ENCODE measurements at places on chromosomes 13 and 19.

DNA sequence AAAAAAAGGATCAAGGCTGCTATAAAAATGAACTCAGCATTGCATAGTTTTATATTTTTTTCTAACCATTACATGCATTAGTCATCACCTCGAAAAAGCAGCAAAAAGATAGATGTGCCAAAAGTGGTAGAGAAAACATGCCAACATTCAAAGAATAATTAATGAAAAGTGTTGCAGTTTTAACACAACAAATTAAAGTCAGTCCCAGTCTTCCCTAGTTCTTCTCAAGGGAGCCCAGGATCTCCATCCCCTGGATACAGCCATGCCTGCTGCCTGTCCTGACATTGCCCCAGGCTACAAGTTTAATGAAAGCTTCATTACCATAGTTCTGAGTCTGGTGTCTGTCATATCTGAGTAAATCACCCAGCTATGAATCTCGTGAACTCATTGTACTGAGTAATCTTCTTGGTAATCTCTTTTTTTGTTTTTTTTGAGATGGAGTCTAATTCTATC is 116.6 kb upstream of the KLF12 start:
- DNase-seq, result no peak

- DNase-seq, result no peak
These were observed 2.1 kb downstream of the SARS2 start for GRCh38 chr19:38928391-38929001.

- no peak for DNase-seq
These were observed 64.9 kb downstream of the MBD3L1 start for GRCh38 chr19:8897106-8897505.

DNA sequence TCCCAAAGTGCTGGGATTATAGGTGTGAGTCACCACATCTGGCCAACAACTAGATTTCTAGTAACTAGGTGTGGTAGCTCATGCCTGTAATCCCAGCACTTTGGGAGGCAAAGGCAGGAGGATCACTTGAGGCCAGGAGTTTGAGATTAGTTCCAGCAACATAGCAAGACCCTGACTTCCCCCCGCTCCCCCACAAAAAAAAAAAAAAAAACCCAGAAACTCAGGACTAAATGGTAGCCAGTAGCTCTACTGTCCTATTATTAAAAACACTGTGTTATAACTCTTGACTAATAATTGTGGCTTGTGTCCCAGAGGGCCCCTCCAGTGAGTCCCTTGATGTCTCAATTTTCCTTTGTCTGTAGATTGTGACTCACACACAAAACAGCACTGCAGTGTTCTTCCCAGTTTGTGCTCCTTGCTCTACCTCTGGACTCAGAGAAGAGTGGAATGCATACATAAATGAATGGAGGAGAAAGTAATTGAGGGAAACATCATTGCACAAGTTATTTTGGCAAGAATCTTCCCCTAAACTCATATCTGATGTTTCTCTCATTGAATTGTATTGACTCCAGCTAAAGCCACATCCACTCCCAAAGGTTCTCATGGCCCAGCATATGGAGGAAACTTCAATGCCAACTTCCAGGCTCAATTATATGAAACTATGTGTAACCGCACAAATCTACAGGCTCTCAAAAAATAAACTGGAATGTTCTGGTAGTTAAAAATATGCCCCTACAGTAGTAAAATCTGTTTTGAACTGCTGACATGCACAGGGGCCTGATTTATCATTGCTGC is 8.8 kb downstream of the TPT1 start:
- DNase-seq, result no peak

GRCh38 chr13:79602936-79603335 is 122.0 kb downstream of the NDFIP2 start:
- no peak for DNase-seq

- no peak for DNase-seq
These were observed 7.6 kb downstream of the AKT2 start for GRCh38 chr19:40277356-40278059.

GRCh38 chr19:39531834-39532232 is 819 bp downstream of the EID2B start:
- no peak for DNase-seq

- DNase-seq, result no peak
These were observed 71.6 kb upstream of the ZDHHC20 start for GRCh38 chr13:21530656-21531055.

GRCh38 chr13:73462241-73462640 is 403.4 kb downstream of the KLF5 start:
- DNase-seq, result no peak

GRCh38 chr13:113062691-113063090 is 42.9 kb upstream of the F7 start:
- no peak for DNase-seq

- DNase-seq, result no peak
These were observed 19.7 kb downstream of the ZNF714 start for GRCh38 chr19:21101521-21102242.

GRCh38 chr19:15372891-15373301 is 6.7 kb downstream of the AKAP8 start:
- DNase-seq, result no peak

GRCh38 chr13:28942906-28943305 is 122.8 kb downstream of the MTUS2 start:
- DNase-seq, result no peak

DNA sequence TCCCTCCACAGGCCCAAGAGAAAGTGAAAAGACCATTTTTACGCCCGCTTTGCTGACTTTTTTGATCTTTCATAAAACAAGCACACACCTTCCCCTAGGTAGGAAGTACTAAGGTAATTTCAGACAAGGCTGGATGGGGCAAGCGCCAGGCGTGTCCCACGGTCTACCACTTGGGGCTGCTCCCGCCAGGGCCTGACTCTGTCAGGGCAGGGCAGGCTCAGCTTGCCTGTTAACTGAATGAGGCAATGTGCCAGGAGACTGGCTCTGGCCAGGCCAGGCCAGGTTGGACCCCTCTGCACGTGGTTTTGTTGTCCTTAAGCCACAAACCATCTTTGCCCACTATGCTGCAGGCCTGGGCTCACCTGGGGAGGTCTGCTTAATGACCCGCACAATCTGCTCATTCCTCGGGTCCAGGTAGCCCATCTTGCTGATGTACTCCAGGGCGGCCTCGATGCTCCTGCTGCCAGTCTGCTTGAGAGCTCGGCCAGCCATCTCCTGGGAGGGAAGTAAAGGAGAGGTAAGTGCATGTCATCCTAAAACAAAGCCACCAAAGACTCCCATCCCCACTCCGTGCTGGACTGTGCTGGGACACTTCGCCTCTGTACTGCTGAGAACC is 70.4 kb downstream of the LATS2 start:
- DNase-seq, result no peak

DNA sequence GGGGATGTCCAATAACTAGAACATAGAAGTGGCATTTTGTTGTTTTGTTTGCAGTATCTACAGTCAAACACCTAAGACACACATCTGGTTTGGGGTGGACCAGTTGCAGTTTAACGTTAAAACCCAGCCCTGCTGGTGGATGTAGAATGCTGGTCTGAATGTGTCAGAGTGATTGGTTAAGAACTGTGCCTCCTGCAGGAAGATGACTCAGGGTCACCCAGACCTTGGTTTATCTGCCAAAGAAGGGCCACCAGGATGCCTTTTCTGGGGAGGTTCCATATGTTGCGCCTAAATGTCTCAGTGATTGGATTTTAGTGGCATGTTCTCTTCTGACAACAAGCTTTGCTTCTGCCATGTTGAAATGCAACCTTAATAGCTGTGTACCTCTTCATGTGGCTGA is 23.1 kb downstream of the ZNF536 start:
- no peak for DNase-seq

DNA sequence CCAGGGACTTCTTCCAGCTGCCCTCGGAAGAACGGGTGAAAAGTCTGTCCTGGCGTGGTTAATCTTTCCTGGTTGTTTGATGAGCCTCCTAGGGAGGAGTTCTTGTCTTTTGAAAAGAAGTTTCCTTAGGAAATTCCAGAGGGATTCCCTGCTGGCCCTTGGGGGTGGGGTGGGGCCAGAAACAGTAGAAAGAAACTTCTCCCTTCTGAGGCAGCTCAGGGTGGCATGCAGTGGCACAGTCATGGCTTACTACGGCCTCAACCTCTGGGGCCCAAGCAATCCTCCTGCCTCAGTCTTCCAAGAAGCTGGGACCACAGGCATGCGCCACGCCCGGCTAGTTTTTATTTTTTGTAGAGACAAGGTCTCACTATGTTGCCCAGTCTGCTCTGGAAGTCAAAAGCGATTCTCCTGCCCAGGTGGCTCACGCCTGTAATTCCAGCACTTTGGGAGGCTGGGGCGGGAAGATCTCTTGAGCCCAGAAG is 1.5 kb downstream of the ZNF101 start:
- no peak for DNase-seq
